ENCODE measurements at places on chromosomes 6 and 20.

GRCh38 chr6:152368751-152369624, 268.2 kb downstream of the SYNE1 start:
- DNase-seq, result no peak

DNA sequence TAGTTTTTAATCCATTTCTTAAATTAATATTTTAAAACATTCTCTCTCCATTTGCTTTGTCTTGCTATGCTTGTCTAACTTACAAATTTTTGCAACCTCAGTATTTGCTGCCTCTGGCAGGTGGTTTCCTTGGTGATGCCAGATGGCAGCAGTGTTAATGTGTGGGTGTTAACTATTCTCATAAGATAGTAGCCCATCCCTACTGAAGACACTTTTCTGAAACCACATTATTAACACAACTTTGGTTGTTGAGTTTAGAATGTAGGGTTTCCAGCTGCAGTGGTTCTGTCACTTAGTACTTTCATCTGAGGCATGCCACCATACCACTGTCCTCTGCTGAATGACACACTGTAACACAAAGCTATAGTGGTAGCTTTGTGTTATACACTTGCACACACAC, 75.1 kb downstream of the MYO6 start:
- no peak for DNase-seq

DNA sequence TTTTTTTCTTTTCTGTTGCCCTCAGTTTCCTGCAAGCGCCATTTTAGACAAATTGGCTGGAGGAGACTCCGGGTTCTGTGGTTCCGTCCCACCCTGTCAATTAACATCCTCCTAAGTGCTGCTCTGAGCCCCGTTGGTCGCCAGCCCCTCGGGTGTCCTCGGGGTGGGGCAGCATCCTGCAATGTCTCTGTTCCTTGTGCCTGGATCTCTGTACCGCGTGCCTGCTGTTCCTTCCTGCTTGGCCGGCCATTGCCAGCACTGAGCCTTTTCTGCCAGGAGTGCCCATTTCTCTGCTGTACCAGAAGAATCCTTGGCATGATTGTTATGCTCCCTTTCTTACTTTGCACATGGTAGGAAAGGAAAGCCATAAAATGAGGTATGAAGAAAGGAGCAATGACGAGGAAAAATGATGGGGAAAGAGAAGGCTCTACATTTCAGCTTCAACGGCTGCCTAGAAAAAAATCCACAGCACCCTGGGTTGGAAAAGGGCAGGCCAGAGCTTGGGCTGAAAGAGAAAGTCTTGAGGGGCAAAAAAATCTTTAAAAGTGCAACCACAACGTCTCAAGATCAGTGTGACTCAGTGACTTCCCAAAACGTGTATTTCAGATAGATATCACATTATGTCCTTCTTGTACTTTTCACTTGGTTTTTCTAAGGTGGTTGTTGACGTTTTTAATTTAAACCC, 256.7 kb downstream of the CLIC5 start:
- no peak for DNase-seq

DNA sequence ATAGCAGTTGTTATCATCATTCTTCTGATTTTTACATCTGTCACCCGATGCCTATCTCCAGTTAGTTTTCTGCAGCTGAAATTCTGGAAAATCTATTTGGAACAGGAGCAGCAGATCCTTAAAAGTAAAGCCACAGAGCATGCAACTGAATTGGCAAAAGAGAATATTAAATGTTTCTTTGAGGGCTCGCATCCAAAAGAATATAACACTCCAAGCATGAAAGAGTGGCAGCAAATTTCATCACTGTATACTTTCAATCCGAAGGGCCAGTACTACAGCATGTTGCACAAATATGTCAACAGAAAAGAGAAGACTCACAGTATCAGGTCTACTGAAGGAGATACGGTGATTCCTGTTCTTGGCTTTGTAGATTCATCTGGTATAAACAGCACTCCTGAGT, 2.1 kb downstream of the CALHM6 start:
- no peak for DNase-seq

- no peak for DNase-seq
Observed at GRCh38 chr20:60206259-60206658, 248.0 kb downstream of the CDH26 start.

DNA sequence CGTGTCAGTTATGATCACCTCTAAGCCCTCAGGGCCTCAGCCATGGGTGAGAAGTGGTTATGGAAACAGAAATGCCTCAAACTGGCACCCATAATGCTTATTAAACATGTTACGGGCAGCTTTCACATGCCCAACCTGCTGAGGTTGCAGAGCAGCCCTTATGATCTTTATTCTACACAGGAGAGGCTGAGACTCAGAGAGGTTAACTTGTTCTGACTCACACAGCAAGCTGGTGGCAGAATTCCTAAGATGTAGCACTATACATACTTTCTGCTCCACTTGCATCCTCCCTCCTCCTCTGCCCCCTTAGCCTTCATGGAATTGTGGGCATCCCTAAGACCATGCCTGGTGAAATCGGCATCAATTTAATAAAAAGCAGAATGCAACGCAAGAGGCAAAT, 34.7 kb upstream of the IGF2R start:
- DNase-seq, result no peak

- DNase-seq, result no peak
Observed at GRCh38 chr6:85975957-85976356, 333.3 kb upstream of the SYNCRIP start.
